ENCODE measurements at places on chromosomes 16 and 17.
A peak's percentile ranks its signal among the peaks of the same experiment; 100 is the strongest.

DNA sequence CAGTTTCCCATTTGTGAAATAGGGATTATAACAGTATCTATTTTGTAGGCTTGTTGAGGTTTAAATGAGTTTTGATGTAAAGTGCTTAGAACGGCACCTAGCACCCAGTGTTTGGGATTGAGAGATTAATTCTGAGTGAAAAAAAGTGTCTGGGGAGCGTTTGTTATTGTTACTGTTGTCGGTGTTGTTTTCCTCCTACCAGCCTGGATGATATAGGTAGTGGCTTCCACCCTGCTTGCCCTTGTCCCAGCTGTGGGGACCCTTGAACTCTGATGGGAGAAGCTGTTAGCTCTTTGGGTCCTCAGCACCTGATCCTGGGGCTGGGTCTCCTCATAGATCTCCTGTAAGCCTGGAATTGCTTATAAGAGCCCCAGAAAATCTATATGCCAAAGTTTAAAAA lies 4.9 kb downstream of the FMNL1 start:
- H3K27me3 ChIP-seq = peaks cover 22% of the 10 kb centered on the region
- no peak overlapping the region for H3K27ac ChIP-seq
- no peak for DNase-seq
- no peak overlapping the region for H3K4me3 ChIP-seq
- H3K4me1 ChIP-seq = peaks cover 13% of the 10 kb centered on the region

DNA sequence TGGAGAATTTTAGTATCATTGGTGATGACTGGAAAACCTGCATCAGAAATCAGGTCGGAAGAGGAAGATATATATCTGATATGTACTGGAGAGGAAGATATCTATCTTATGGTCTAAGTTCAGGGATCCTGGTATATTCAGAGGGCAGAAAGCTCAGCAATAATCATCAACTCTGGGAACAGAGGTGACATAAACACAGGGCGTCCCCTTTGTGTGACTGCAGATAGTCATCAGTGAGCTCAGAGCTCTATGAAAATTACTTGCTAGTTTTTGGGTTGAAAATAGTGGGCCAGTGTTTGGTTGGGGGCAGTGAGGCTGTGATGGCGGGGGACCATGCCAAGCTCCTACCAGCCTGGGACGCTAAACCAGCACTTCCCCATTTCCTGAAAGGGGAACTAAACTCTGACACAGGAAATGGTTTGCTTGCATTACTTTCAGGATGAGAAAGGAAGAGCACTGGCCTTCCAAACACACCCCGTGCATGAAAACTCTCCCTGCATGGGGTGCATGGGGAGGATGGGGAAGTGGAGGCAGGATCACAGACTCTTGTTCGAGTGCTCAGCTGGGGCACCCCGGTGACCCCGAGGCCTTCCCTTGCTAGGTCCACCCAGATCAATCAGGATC lies 15.8 kb downstream of the NOD2 start:
- no peaks in the 10 kb centered on the region for H3K36me3 ChIP-seq
- no peak overlapping the region for H3K4me3 ChIP-seq
- H3K27me3 ChIP-seq = no peaks in the 10 kb centered on the region
- H3K4me1 ChIP-seq = peaks cover 2% of the 10 kb centered on the region
- H3K27ac ChIP-seq = no peak overlapping the region

DNA sequence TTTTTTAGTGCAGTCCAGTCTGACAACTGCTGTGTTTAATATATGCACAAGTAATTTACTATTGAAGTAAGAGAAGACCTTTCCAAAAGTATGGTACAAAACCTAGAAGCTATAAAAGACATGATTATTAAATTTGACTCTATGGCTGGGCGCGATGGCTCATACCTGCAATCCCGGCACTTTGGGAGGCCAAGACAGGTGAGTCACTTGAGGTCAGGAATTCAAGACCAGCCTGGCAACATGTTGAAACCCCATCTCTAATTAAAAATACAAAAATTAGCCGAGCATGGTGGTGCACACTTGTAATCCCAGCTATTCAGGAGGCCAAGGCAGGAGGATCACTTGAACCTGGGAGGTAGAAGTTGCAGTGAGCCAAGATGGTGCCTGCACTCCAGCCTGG lies 41.4 kb upstream of the VWA3A start:
- H3K36me3 ChIP-seq = no peaks in the 10 kb centered on the region
- H3K4me1 ChIP-seq = no peaks in the 10 kb centered on the region
- H3K4me3 ChIP-seq = no peak overlapping the region

DNA sequence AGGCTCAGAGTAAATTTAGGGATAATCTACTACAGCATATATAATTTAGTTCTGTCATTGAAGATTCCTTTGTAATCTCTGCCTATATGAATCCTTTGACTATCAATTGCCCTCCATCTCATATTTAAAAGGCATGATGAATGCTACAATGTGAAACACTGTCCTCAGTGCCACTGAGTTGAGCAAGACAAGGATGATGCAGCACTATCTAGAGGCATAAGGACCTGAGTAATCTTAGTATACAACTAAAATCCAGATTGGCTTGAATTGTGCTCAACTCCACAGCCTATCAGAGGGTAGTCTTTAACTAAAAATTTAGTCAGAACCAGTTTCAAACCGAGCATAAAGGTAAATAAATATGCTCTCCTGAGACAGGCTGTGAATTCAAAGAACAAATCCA lies 11.6 kb upstream of the STRADA start:
- H3K36me3 ChIP-seq = peaks cover 41% of the 10 kb centered on the region
- peak; percentile 15 for DNase-seq
- H3K4me1 ChIP-seq = no peaks in the 10 kb centered on the region
- no peak overlapping the region for H3K27ac ChIP-seq

- no peaks in the 10 kb centered on the region for H3K27me3 ChIP-seq
- DNase-seq = peak; percentile 33
- peaks cover 29% of the 10 kb centered on the region for H3K4me1 ChIP-seq
- peak overlapping the region; percentile 91 for H3K27ac ChIP-seq
These were observed 1.8 kb downstream of the SLC12A4 start for GRCh38 chr16:67966549-67967182.

DNA sequence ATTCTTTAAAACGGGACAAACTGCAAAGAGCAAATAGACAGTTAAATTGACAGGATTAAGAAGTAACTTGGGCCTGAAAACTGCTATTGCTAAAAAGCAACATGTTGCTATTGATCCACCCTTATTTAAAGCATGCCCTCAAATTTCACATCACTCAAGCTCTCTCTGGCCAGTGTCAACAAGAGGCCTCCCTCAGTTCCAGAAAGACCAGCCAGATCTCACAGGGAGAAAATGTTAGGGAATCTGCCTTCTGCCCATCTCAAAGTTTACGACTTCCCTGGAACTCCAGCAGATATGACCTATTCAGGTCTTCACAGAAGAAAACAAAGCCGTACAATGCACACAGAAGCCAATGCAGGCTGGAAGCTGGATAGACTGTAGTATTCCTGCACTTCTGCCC lies 8.9 kb downstream of the CFAP20 start:
- no peaks in the 10 kb centered on the region for H3K27me3 ChIP-seq
- H3K36me3 ChIP-seq = peaks cover 5% of the 10 kb centered on the region
- H3K4me3 ChIP-seq = no peak overlapping the region
- no peaks in the 10 kb centered on the region for H3K4me1 ChIP-seq
- DNase-seq = no peak
- no peak overlapping the region for H3K27ac ChIP-seq

- no peaks in the 10 kb centered on the region for H3K36me3 ChIP-seq
- DNase-seq = no peak
- H3K27ac ChIP-seq = no peak overlapping the region
- H3K27me3 ChIP-seq = no peaks in the 10 kb centered on the region
These were observed 20.8 kb downstream of the SNX11 start for GRCh38 chr17:48128400-48128799.

DNA sequence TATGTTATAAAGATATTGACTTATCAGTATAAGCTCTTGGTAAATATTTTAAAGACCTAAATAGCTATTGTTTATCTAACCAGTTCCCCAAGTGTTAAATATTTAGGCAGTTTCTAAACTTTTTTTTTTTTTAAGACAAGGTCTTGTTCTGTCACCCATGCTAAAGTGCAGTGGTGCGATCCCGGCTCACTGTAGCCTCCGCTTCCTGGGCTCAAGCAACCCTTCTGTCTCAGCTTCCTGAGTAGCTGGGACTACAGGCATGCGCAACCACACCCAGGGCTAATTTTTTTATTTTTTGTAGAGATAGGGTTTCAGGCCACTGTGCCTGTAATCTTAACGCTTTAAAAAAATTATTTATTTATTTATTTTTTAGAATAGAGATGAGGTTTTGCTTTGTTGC lies 43.5 kb downstream of the SNX29 start:
- no peaks in the 10 kb centered on the region for H3K36me3 ChIP-seq
- H3K4me1 ChIP-seq = no peaks in the 10 kb centered on the region
- DNase-seq = no peak
- H3K27ac ChIP-seq = no peak overlapping the region

GRCh38 chr17:8794636-8795035 lies 4.5 kb downstream of the MFSD6L start:
- H3K4me1 ChIP-seq = peaks cover 9% of the 10 kb centered on the region
- H3K36me3 ChIP-seq = no peaks in the 10 kb centered on the region
- DNase-seq = no peak
- H3K27ac ChIP-seq = no peak overlapping the region
- H3K4me3 ChIP-seq = no peak overlapping the region

DNA sequence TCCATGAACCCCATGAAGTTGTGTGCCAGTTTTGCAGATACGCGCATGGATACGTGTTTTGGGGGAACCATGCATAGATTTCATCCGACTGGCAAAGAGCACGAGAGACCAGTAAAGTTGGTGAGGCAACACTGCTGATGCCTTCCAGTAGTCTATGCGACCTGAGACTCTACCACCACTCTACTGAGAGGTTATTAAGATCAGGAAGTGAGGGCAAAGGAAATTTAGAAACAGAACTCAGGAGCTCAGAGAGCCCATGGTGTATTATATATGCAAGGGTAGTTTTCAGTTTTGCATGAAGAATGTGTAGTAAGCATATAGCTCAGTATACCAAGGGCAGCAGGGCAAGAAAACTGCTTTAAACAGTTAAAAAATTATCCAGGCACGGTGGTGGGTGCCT lies 4.2 kb downstream of the SLX4 start:
- DNase-seq = no peak
- H3K36me3 ChIP-seq = peaks cover 16% of the 10 kb centered on the region
- peaks cover 2% of the 10 kb centered on the region for H3K4me1 ChIP-seq

DNA sequence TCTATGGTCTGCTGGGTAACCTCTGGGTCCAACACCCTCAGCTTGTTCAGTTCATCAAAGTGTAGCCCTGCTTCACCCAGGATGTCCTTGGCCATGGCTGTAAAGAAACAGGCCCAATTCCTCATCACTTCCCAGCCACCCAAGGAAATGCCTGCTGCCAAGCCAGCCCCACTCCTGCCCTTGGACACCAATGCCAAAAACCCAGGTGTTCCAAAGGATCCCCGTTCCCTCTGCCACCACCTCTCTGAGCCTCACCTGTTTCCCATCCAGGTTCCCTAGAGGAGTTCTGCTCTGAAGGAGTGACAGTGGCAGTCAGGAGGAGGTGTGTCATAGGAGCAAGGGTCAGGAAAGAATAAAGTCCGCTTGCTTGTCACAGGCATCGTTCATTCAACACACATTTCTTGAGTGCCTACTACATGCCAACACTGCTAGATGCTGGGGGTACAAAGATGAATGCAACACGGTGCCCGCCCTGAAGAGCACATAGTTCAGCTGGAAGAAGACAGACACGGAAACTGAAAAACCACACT lies 3.3 kb downstream of the IFT20 start:
- no peak overlapping the region for H3K4me3 ChIP-seq
- H3K27ac ChIP-seq = no peak overlapping the region
- H3K4me1 ChIP-seq = peaks cover 23% of the 10 kb centered on the region
- no peak for DNase-seq
- peaks cover 14% of the 10 kb centered on the region for H3K36me3 ChIP-seq
- no peaks in the 10 kb centered on the region for H3K27me3 ChIP-seq

DNA sequence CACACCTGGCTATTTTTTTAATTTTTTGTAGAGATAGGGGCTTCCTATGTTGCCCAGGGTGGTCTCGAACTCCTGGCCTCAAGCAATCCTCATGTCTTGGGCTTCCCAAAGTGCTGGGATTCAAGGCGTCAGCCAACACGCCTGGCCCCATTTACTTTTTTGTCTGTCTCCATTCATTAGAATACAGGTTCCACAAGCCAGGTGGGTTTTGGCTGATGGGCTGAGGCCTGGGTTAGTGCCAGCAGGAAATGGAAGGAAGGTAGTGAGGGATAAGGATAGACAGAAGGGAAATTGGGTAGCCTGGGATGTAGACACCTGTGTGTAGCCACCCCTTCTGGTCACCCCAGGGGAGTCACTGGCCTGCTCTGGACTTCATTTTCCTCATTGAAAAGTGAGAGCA lies 4.4 kb upstream of the IL27 start:
- H3K36me3 ChIP-seq = no peaks in the 10 kb centered on the region
- H3K4me1 ChIP-seq = peaks cover 15% of the 10 kb centered on the region
- no peaks in the 10 kb centered on the region for H3K27me3 ChIP-seq
- no peak overlapping the region for H3K4me3 ChIP-seq

DNA sequence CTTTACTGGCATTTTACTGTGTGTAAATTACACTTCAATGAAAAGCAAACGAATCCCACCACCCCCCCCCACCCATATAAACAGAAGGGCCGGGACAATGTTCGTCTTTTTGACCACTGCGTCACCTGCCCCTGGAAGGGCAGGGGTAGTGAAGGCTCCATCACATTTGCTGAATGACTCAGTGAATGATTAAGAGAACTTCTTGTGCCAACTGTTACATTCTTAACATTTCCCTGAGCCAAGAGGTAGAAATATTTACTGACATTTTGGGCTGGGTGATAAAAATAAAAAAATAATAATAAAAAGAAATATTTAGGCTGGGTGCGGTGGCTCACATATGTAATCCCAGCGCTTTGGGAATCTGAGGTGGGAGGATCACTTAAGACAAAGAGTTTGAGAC lies 24.1 kb downstream of the C16orf96 start:
- no peaks in the 10 kb centered on the region for H3K4me1 ChIP-seq
- no peaks in the 10 kb centered on the region for H3K27me3 ChIP-seq
- no peaks in the 10 kb centered on the region for H3K36me3 ChIP-seq
- DNase-seq = no peak
- no peak overlapping the region for H3K27ac ChIP-seq

DNA sequence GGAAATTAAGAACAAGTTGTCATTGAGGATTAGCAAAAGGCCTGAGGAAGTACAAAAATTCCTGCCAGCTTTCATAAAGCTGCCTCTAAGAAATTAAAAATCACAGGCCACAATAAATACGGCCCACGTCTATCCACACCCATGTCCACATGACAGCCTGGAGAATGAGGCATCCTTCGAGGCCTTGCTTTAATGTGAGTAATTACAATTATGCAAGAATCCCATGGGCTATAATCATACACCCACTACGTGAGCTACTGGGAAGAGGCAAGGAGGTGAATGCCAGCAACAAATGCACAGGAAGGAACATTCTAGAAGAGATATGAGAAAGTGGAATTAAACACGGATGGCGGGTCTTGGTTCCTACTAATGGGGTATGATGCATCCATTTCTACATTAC lies 65.4 kb upstream of the ZFHX3 start:
- H3K4me1 ChIP-seq = peaks cover 3% of the 10 kb centered on the region
- DNase-seq = peak; percentile 2
- H3K27me3 ChIP-seq = no peaks in the 10 kb centered on the region
- no peaks in the 10 kb centered on the region for H3K36me3 ChIP-seq
- H3K27ac ChIP-seq = no peak overlapping the region

GRCh38 chr16:8137606-8138005 lies 452.7 kb downstream of the TMEM114 start:
- H3K27ac ChIP-seq = no peak overlapping the region
- no peaks in the 10 kb centered on the region for H3K4me1 ChIP-seq
- H3K4me3 ChIP-seq = no peak overlapping the region
- no peaks in the 10 kb centered on the region for H3K27me3 ChIP-seq

GRCh38 chr16:65415460-65415859 lies 293.6 kb upstream of the CDH11 start:
- H3K4me1 ChIP-seq = peaks cover 3% of the 10 kb centered on the region
- no peak overlapping the region for H3K4me3 ChIP-seq
- H3K27ac ChIP-seq = peak overlapping the region; percentile 46
- no peaks in the 10 kb centered on the region for H3K27me3 ChIP-seq
- DNase-seq = no peak
- H3K36me3 ChIP-seq = no peaks in the 10 kb centered on the region

Measured in trophoblast cell (in vitro differentiated cells and primary cell).